ENCODE measurements at places on chromosomes 12 and 14.

- no peak for DNase-seq
Measured at GRCh38 chr14:35287431-35288013, 4.7 kb upstream of the PSMA6 start.

DNA sequence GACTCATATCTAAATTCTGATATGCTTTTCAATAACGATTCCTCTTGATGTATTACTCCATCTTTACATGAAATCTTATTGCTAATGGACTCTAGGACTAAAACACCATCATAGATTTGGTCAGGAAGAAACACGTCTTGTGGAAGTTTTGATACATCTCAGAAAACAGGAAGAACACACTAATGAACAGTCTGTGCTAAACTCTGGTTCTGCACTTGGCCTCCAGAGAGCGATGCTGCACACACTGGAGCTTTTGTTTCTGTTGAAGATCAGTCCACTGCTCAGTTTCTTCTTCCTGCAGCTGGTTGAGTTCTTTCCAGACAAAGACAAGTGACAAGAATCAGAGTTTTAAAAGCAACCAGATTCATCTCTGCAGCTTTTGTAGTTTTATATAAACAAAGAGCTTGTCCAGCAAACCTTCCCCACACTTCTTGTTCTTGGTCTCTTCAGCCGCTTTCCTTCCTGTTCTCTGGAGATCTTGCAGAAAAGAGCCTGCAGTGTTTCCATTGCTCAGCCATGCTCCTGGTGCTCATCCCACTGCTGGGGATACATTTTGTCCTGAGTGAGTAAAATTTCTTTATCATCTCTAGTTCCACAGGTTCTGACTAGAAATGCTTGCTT, 229.1 kb upstream of the OR4E1 start:
- peak; percentile 5 for DNase-seq

- DNase-seq, result no peak
Measured at GRCh38 chr12:78156751-78157150, 326.1 kb downstream of the NAV3 start.

DNA sequence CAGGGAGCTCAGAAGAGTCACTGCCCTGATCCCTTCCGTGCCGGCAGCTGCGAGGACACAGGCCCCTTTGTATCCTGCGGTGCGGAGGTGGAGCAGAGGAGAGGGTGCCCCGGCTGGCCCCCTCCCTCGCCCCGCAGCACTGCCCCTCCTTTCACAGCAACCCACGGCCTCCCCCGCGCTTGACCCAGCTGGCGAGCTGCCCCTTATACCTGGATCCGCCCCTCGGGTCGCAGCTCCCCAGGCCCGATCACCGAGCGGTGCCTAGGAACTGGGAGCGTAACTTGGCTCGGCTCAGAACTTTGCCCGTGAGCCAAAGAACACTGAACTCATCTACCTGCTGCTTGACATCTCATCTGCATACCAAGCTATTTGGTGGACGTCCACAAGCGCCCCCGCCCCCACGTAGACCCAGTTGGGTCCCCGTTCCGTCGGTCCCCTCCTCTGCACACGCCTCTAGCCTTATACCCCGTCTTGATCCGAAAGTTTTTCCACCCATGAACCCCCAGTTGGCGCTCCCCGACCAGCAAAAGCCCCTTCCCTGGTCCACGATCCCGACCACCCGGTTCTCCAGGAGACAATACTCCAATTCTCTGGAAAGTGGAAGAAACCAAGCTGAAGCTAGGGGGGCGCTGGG, 697 bp upstream of the DNAJC14 start:
- DNase-seq, result peak; percentile 73

GRCh38 chr12:56129206-56129941, 1.3 kb downstream of the ESYT1 start:
- DNase-seq, result no peak

- no peak for DNase-seq
Measured at GRCh38 chr14:67850066-67850830, 30.7 kb downstream of the RAD51B start.

GRCh38 chr14:35985474-35986218, 159.5 kb downstream of the BRMS1L start:
- DNase-seq, result no peak

- no peak for DNase-seq
Measured at GRCh38 chr14:87229131-87229530, 763.9 kb downstream of the GALC start.

- no peak for DNase-seq
Measured at GRCh38 chr12:82383930-82384552, 25.7 kb downstream of the METTL25 start.

DNA sequence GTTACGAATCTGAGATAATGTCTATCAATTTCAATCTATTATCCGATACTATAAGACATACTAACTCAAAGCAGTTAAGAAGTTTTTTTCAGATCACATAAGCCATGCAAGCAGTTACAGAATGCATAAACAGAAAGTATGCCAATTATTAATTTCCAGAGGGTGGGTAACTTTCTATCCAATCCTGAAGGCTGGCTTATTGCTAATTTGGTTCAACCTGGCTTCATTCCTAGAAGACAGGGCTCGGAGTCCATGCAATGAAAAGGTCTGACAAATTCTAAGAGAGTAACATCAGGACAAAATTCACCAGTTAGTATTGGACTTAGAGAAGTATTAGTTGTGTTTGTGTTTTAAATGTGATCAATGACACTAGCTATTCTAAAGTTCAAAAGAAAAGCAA, 15.0 kb downstream of the FERMT2 start:
- DNase-seq, result no peak

GRCh38 chr14:66238969-66239368, 247.2 kb upstream of the CCDC196 start:
- no peak for DNase-seq

GRCh38 chr14:92473261-92473968, 40.2 kb upstream of the RIN3 start:
- no peak for DNase-seq

GRCh38 chr12:114265036-114265435, 140.9 kb downstream of the TBX5 start:
- DNase-seq, result no peak

DNA sequence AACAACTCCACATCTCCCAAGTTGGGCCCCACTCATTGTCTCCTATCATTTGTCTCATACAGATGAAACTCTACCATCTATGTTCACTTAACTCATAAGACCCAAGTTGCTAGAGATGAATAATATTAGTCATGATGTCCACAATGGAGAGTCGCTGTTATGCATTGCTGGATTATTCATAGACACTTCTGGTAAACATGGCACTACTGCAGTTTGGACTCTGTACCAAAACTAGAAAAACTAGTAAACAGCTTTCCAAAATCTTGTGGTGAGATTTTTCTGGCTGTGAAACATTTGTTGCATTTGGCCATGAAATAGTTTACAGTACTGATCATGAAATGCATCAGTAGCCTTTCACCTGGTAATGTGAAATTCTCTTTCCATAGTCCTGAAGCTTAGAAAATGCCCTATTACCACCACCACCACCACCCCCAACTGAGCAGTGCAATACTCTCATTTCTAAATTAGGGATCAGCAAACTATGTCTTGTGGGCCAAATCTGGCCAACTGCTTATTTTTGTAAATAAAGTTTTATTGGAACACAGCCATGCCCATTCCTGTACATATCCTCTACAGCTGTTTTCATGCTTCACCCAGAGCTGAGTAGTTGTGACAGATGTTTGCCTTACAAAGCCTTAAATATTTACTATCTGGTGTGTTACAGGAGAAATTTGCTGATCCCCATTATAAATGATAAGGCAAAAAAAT, 236.5 kb downstream of the DPF3 start:
- DNase-seq, result no peak

DNA sequence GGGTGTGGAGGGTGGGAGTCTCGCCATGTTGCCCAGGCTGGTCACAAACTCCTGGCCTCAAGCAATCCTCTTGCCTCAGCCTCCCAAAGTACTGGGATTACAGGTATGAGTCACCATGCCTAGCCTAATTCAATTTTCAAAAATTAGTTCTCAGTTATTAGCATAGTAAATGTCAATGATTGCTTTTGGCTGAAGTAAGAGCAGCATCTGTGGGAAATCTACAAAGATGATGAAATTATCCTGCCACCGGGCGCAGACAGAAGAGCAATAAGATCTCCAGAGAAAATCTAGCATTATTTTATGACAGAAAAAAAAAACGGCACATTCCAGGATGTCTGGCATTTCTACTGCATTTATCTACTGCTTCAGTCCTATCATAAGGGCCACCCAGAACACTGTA, 97.9 kb upstream of the DAAM1 start:
- no peak for DNase-seq

All from hypothalamus (tissue), 51 donors.